Fibroblast of mammary gland (primary cell): ENCODE measurements at places on chromosomes 2 and 18.

DNA sequence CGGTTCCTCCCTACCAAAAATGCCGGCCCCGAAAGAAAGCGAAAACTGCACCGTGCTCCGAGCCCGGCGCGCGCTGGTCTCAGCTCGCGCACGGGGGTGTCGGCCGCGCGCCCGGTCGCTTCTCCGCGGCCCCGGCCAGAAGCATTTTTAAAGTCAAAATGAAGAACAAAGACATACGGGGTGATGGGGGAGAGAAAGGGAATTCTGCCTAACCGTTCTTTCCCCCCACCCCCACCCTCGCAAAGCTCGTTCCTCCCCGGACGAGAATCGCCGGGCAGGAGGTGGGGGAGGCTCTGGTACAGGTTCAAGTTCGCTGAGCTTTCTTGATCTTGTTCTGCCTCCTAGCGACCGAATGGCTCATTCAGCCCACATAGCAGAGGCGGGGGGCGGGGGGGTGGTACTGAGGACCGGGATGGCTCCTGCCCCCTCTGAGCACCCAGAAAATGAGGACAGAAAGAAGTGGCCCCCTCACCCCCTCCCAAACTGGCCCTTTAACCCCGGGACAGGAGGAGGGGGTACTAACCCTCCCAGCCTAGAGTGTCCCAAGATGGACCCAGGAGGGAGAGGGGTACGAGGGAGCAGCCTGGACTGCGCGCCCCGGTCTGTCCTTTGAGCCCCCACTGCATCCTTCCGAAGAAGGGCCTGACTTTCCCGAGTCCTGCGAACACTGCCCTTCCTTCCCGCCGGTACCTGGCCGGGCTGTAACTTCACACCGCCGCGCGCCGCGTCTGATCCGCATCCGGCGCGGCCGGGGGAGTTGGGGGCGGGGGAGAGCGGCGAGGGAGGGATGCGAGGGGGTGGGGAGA is 3.1 kb downstream of the BCL11A start:
- DNase-seq: peak; percentile 56

- no peak for DNase-seq
Observed at GRCh38 chr2:224561234-224562005, 23.7 kb downstream of the CUL3 start.

DNA sequence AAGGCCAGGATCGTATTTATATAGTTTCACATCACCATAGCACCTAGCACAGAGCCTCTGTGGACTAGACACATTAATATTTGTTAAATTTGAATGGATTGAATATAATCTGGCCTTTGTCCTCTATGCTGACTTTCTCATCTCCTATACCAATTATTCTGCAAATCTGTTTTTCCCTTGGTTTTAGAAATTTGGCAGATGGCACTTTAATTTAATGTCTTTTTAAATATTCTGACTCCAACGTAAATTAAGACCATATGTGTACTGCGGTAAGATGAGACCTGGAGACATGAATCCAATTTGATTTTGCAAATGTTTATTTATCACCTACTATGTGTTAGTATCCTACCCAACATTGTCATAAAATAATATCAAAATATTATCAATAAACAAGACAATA is 1281.9 kb upstream of the PIK3C3 start:
- DNase-seq: no peak

DNA sequence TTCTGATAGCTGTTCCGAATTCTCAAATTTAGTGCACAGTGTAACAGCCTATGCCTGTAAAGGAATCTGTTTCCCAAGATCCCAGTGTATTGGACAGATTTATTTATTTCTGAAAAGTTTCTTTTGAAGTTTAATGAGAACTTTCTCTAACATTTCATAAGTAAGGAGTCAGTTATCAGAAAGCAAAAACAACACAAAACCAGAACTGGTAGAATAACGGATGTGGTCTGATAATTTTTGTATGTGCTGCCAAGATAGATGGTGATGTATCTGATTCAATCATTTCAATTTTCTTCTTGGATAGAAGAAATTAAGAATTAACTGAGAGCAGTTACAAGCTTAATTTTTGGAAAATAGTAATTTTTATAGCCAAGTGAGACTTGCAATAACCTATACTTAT is 374.3 kb downstream of the SOCS6 start:
- DNase-seq: peak; percentile 4

DNA sequence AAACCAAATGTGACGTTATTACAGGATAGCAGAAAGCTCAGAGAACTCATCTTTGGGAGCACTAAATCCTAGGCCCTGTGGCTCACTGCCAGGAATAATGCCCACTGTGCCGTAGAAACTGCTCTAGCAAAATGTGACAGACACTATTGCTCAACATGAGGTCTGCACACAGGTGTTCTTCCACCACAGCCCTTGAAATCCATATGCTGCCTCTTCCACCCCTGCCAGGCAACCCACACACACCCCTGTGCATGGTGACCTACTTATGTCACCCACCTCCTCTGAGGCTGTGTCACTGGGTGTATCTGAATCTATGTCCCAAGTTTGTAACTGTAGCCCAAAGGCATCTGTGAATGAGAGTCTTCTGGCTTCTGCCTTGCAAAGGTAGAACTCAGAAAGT is 66.1 kb upstream of the MBOAT2 start:
- no peak for DNase-seq

- no peak for DNase-seq
Observed at GRCh38 chr2:135163901-135164300, 111.8 kb downstream of the RAB3GAP1 start.

- peak; percentile 40 for DNase-seq
Observed at GRCh38 chr2:189232759-189233406, 53.3 kb upstream of the COL5A2 start.

GRCh38 chr2:32825291-32825712 is 121.5 kb upstream of the LTBP1 start:
- DNase-seq: peak; percentile 53

GRCh38 chr2:62883629-62884028 is 167.0 kb upstream of the OTX1 start:
- DNase-seq: no peak

DNA sequence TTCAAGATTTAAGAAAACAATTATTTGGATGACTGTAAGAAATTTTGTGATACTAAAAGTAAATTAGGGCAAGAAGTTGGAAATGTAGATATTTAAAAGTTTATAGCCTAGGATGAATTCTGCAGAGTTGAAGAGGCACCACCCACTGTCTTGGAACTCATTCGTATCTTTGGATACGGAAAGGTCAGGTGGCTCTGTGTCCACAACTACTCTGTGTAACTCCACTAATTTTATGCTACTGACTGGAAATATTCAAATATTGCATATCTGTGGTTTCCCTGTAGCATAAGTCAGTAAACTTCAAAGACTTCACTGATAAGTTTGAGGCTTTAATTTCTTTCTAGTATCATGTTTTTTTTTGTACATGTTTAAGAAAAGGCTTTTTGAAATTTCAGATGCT is 156.9 kb upstream of the RPRM start:
- DNase-seq: no peak

GRCh38 chr2:144224472-144224871 is 295.4 kb downstream of the ZEB2 start:
- no peak for DNase-seq

DNA sequence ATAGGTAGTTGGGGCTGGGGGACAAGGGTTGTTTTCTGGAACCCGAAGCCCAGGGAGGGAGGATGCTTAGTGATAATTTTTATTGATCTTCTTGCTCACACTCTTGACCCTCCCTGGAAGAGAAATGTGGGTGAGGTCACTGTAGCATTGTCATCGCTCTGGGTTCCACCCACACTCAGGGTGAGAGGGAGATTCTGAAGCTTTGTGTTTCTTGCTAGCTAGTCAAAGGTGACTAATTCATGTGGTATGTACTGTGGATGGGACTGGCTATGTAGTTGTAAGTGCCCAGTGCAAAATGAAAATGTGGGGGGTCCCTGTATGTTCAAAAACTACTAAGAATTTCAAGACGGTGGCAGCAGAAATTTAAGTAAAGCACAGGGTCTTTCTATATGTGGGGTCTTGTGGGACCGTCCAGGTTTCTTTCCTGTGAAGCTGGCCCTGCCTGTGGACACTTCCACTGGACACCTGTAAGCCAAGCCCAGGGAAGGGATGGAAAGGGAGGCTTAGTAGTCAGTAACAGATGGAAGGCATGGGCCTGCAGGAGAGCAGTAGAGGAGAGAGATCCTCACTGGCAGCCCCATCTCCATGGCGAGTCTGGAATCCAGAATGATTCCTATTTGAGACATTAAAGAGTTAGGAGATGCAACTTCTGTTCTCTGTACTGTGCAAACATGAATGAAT is 35.0 kb downstream of the TSN start:
- DNase-seq: peak; percentile 92

GRCh38 chr2:236705295-236706105 is 135.9 kb downstream of the ACKR3 start:
- no peak for DNase-seq

GRCh38 chr2:72915907-72916742 is 1.2 kb upstream of the EMX1 start:
- DNase-seq: no peak

DNA sequence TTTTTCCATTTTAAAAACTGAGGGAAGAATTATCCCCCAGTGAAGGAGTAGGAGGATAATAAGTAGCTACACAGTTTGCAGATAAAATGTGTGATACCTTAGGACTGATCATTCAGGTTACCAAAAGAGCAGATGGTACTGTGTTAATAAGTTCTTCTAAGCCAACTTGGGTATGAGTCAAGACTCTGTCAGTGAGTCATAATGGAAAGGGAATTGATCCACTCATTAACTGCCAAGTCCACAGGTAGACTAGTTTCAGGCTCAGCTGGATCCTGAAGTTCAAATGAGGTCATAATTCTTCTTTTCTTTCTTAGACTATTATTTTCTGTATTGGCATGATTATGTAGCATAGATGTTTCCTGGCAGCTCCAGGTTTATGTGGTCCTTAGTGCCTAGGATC is 142.4 kb upstream of the ALPP start:
- peak; percentile 47 for DNase-seq

DNA sequence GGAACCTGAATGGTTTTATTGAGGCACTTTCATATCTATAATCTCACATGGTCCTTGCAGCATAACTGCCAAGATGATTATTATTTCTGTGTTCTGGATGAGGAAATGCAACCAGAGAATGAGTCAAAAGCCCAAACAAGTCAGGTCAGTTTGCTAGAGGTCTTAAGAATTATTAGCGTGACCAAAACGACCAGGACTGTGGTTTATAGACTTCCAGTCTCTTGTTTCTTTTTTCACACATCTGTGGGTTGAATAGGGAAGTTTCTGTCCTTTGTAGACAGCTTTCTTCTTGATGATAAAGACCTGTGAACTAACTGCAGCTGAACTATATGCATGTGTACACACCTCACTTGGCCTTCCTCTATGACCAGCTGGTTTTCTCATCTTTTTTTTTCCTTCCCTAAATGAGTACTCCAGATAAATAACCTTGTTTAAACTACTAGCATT is 13.9 kb downstream of the ADAM23 start:
- peak; percentile 14 for DNase-seq

- no peak for DNase-seq
Observed at GRCh38 chr18:74692367-74693013, 94.8 kb downstream of the ZNF407 start.

GRCh38 chr18:51897884-51898283 is 442.1 kb upstream of the DCC start:
- DNase-seq: no peak
